ENCODE measurements at places on chromosomes 16 and 17.

DNA sequence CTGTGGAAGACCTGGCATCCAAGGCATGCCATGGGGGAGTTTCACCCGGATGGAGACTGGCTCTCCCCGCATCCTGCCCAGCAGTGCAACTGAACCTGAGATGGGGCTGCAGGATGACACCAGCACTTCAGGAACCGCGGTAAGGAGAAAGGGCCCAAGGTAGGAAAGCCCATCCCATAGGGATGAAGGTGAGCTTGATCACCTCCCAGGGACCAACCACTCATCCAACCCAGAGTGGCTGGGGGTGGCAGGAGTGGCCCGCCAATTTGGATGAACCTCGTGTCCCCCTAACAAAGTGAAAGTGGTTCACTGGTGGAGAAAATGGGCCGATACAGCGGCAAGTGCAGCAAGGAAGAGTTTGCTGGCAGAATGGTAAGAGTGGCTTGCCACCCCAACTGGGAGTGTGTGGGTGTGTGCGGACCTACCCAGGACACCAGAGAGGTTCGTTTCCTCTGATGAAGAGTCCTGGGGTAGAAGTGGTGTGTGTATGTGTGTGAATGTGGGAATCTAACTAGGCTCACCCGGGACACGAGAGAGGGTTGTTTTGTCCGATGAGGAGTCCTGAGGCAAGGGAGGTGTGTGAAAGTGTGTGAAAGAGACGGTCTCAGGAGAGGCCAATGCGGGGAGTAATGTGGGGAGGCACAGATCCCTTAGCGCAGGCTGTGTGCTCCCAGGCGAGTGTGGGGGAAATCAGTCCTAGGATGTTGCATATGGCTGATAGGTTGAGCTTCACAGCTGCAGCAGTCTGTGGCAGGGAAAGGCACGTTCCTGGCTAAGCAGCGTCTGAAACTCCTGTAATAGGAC is 22.6 kb downstream of the ACSM1 start:
- no peak for DNase-seq

DNA sequence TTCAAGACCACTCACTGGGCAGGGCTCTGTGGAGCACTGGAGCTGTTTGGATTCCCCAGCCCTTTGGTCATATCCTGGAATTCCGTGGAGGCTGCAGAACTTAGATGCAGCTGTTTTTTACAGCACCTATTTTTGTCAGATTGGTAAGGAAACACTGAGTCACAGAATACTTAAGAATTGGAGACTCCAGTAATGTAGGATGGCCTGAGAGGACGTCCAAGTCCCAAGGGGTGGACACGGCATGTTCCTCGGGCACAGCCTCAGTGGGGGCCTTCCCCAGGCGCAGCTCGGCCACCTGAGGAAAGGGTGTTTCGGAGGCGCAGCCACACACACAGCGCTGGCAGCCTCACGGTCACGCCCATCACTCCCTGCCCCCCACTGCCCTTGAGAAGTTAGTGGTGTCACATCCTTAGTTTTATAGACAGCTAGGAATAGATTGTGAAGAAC is 14.8 kb downstream of the PLD6 start:
- DNase-seq: peak; percentile 85

- peak; percentile 57 for DNase-seq
Measured at GRCh38 chr16:19559242-19559910, 3.9 kb downstream of the VPS35L start.

DNA sequence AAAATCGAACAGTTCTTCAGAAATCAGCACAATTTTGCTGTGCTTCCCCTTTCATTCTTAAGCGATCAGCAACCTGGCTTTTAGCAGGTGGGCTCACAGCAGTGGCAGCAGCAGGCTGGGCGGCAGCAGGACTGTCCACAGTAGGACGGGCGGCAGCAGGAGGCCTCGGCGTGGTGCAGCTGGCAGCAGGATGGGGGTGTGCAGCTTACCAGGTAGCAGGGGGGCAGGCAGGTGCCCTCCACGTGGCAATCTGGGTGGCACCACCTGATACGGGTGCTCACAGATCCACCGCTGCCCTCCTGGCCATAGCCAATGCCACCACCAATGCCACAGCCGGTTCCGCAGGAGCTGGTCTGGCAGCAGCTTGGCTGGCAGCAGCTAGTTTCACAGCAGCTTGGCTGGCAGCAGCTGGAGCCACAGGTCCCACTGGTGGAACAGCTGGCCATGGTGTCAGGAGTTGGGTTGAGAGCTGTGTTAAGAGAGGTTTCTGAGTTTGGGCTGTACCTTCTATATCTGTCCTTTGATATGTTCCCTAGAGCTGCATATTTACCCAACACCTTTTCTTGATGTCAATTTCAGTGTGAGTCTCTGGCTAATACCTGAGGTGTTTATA is at the start of gene KRTAP1-4:
TSS of gene KRTAP1-4 (minus strand) at position 563 of the 613 bp plus-strand sequence. CDS start at position 446, 117 bp downstream.
- DNase-seq: no peak

- DNase-seq: peak; percentile 41
Measured at GRCh38 chr17:72560303-72561247, 439.8 kb downstream of the SOX9 start.

DNA sequence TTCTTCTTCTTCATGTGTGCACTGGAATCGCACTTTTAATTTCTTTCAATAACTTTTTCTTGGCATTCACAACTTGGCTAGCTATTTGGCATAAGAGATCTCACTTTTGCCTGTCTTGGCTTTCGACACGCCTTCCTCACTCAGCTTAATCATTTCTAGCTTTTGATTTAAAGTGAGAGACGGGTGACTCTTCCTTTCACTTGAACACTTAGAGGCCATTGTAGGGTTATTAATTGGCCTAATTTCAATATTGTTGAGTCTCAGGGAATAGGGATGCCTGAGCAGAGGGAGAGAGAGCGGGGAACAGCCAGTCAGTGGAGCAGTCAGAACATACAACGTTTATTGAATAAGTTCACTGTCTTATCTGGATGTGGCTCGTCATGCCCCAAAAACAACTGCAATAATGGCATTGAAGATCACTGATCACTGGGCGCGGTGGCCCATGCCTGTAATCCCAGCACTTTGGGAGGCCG is 200.3 kb downstream of the SEC14L1 start:
- DNase-seq: no peak
